ENCODE measurements at places on chromosomes 1 and 21.

GRCh38 chr1:14689996-14690615, 91.6 kb downstream of the KAZN start:
- DNase-seq: no peak

- DNase-seq: no peak
Measured at GRCh38 chr1:232696466-232696865, 66.5 kb upstream of the SIPA1L2 start.

- DNase-seq: no peak
Measured at GRCh38 chr1:192518700-192519099, 56.9 kb upstream of the RGS1 start.

- DNase-seq: no peak
Measured at GRCh38 chr21:34819357-34819999, 150.7 kb downstream of the CLIC6 start.

DNA sequence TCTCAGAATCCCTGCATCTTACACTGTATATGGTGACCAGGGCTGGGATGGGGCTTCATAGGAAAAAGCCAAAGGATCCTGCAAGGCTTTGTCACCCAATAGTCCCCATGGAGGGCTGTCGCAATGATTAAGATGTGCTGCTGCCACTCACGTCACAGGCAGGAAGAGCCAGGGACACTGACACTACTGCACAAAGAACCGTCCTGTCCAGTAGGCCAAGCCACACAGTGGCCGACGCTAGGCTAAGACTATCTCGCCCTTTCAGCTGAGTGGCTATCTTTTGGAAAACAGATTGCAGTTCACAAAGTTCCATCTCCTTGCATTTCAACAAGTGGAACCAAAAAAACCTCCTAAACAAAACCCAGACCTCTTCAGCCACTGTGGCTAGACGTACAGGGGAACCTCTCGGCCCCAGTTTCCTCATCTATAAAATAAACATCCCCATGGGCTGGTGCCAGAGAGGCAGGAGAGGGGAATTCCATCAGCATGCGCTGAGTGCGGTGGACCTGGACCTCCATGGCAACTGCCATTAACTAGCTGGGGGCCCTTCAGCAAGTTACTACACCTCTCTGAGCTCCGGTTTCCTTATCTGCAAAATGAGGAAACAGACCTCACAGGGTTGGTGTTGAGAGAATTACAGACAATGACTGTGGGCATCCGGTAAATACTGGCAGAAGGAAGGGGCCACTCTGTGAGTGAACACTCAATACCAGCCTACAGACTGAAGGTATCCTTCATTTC, 8.7 kb downstream of the CAPZB start:
- DNase-seq: no peak

DNA sequence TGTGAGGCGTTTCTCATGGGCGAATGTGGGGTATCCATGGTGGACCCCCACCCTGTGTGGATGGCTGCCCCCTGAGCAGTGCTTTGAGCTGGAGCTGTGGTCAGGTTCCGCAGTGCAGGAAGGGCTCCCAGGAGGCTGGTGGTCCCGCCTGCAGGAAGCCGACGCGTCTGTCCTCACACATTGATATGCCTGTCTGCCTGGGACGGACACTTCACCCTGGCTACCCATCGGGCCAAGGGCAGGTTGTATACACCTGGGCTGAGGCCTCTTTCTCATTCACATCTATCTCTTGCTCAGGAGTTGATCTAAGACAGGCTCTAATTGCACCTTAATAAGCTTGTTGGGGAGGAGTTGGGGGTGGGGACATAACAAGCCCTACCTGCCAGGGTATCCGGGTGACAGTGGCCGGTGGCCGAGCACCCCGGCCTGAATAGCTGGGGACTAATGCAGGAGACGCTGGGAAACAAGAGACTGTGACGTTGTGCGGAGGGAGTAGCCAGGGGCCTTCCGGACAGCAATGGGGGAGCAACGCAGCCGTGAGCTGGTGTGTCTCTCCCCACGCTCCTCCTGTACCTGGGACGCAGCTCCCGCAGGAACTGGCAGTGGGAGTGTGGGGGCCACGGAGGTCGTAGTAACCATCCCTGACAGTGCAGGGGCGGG, 21.7 kb downstream of the PDXK start:
- no peak for DNase-seq

- no peak for DNase-seq
Measured at GRCh38 chr1:193270996-193271395, 84.6 kb upstream of the B3GALT2 start.

DNA sequence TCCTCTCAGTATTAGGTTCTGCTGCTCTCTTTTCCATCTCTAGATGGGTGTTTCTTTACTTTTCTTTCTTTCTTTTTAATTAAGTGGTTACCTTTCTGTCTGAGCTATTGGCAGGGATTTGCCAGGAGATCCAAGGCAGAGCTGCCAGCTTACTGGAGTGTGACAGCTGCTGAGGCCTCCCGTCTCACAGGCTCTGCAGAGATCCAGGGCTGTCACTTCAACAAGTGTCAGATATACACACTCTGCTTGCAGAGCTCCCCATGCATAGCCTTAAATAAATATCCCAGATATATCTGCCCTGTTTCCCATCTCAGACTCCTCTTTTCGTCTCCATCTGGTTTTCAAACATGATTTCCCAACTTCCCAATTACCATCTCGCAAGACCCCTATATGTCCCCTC, 124.3 kb downstream of the NOS1AP start:
- DNase-seq: no peak

GRCh38 chr1:216248628-216249027, 174.6 kb downstream of the USH2A start:
- DNase-seq: no peak

- no peak for DNase-seq
Measured at GRCh38 chr1:16198444-16199156, 13.9 kb downstream of the ARHGEF19 start.

DNA sequence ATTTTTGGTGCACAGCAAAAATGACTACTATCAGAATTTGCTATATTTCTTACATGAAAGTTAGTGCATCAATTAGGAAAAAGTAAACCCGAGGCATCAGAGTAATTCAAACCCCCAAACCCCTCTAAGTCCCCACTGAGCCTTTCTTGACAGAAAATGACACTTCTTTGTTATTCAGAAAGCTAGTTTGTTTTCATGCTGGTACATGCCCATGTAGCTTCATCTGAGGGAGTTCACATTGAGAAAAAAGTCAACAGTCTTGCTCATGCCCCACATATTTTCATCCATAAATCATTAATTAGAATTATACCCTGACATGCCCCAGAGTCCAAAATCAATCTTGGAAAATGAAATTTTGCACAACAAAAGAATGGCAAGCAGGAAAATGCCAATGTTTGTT, 39.9 kb upstream of the PDC start:
- DNase-seq: no peak

- peak; percentile 85 for DNase-seq
Measured at GRCh38 chr1:116122955-116123757, 12.0 kb downstream of the MAB21L3 start.

- DNase-seq: no peak
Measured at GRCh38 chr1:30902593-30903290, 5.8 kb downstream of the SDC3 start.

- DNase-seq: no peak
Measured at GRCh38 chr1:210232511-210233215, at the start of gene SERTAD4. TSS of gene SERTAD4 (plus strand) at chr1:210232796. CDS start at chr1:210237961, 5,165 bp downstream.
